RPMI8226 (cell line): ENCODE measurements at places on chromosomes 5 and 9.

DNA sequence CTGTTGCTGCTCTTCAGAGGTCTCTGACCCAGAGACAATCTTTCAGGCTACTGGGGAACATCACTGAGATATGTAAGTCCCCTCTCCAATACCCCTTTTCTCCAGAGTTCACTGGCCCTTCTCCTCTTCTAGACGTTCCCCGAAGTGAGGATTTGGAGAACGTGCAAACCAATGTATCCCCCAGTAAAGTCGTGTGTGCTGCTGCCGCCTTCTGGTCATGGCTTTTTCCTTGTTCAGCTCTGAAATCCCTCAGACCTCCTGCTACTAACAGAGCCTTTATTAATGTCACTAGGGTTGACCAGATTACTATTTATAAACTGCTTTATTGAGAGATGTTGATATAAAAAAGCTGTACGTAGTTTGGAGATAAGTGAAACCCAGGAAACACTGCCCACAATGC is 1028.6 kb downstream of the CDH9 start:
- no peak for DNase-seq

DNA sequence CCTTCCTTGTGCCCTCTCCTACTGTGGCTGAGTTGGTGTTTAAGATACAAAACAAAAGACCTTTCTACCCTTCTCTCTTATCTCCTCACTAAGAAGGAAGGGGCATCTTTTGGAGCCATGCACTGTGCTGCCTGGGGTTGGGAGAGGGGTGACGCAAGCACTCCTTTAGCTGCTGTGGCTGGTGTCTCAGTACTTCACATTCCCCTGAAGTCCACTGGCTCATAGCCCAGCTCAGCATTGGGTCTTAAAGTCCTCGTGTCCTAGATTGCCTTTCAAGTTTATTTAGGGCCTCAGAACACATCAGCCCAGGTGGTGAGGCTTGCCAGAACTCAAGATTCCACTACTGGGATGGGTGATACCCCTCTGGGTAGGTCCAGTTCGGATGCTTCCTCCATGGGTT is 325.9 kb upstream of the CYLC2 start:
- DNase-seq = no peak

- no peak for DNase-seq
These were observed 9.9 kb upstream of the TEX48 start for GRCh38 chr9:114691956-114692295.

- no peak for DNase-seq
These were observed 11.3 kb downstream of the ANKDD1B start for GRCh38 chr5:75622564-75622963.

DNA sequence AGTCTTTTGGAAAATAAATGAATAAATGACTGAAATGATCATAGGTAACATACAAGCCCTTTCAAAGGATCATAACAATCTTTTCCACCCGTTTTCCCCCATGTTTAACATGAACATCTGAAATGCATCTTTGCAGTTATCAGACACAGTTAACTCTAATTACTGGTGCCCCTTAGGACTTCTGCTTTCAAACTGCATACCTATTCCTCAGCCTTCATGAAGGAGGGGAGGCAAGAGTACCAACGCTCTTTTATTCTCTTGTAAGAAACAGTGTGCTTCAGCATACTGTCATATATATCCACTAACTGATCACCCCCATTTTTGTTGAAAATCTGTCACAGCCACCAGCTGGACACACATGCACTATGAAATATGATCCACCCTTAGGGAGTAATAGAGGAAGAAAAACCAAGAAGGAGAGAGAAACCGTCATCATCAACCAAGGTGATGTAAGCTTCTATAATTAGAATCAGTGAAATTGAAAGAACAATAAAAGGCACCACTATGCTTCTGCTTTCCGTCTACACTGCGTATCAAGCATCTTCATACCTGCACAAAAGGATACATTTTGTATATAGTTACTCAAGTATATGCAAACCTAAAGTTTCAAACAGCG is 98.7 kb downstream of the RAPGEF6 start:
- DNase-seq = peak; percentile 5

DNA sequence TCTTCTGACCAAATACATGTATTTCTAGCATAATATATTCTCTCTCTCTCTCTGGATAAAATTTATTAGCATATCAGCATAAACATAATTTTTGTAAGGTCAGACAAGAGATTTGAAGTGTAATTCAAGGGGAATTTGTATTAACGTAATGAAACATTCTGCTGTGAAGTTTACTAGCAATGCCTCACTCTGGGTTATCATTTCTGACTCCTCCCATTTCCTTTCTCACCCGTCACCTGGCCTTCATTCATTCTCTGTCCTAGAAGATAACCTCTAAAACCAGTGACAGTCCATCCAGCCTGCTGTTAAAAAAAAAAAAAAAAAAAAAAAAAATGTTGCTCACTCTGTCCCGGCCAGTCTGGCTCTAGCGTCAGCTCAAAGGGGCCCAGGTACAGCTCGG is 27.1 kb downstream of the GRAMD2B start:
- peak; percentile 9 for DNase-seq

DNA sequence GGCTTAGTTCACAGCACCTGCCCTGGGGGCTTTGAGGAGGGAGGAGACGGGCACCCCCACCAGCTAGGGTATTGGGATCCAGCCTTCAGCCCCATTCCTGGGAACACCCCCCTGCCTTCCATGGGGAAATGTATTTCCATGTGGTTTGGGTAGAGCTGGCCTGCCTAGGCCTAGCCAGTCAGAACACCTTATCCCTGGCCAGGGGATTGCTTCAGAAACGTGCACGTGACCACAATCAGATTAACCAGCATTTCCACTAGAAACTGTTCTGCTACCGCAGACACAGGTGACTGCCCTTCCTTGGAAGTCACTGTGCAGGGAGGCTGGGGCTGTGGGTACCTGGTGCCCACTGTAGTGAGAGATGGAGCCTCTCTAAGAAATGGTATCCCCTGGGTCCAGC is 14.0 kb downstream of the BBLN start:
- DNase-seq = no peak

DNA sequence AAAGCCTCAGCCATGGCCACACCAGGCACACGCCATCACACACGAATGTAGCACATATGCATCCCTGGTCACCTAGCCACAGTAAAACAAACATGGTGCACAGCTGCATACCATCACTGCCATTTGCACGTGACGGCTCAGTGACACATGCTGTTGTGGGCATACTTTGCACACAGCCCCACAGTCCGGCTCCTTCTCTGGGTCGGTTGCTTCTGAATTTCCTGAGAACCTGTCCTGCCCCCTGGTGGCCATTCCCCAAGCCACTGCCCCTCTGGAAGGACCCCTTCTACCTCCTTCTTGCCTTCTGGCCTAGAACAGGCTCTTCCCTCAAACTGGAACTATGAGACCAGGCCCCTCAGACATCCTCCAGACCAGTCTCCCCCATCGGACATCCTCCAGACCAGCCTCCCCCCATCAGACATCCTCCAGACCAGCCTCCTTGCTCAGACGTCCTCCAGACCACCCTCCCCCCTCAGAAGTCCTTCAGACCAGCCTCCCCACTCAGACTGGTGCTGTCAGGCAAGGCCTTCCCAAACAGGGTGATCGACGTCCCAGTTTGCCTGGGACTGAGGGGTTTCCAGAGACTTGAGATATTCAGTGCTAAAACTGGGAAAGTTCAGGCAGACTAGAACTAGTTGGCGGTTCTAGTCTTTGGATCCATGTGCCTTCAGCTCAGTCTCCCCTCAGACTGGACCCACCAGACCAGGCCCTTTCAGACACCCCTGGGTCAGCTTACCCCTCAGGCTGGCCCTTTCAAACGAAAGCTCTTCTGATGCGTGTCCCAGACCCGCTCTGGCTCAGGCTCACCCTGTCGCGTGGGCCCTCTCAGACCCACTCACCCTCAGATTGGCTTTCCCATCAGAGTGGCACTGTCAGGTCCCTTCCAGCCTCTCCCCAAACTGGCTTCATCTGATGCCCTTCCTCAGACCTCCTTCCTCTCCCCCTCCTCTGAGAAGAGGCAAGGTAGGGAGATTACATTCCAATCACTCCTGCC is 24.3 kb upstream of the ENHO start:
- DNase-seq = peak; percentile 61

DNA sequence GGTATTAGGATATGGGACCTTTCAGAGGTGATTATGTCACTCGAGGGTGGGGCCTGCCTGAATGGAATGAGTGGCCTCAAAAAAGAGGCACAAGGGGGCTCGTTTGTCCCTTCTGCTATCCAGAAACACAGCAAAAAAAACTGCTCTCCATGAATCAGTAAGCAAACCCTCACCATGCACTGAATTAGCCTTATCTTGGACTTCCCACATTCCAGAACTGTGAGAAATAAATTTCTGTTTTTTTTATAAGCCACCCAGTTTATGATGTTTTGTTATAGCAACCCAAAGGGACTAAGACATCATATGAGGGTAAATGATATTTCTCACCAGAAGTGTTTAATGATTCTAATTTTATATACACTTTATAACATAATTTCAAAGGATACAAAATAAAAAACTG is 476.6 kb upstream of the EDIL3 start:
- no peak for DNase-seq

DNA sequence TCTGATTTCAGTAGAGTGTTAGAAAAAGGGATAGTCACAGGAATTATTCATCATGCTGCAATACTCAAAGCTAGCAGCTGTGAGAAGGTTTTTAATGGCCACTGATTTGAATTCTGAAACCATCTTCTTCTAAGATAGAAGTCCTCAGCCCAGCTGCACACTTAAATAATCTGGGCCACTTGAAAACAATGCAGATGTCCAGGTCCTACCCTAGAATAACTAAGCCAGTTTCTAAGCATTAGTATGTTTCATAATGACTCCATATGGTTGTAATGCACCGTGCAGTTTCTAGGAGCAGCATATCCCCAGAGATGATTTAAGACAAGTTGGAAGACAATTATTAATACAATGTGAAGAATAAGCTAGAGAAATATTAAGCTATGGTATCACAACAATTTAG is 159.9 kb upstream of the FBXL17 start:
- no peak for DNase-seq

DNA sequence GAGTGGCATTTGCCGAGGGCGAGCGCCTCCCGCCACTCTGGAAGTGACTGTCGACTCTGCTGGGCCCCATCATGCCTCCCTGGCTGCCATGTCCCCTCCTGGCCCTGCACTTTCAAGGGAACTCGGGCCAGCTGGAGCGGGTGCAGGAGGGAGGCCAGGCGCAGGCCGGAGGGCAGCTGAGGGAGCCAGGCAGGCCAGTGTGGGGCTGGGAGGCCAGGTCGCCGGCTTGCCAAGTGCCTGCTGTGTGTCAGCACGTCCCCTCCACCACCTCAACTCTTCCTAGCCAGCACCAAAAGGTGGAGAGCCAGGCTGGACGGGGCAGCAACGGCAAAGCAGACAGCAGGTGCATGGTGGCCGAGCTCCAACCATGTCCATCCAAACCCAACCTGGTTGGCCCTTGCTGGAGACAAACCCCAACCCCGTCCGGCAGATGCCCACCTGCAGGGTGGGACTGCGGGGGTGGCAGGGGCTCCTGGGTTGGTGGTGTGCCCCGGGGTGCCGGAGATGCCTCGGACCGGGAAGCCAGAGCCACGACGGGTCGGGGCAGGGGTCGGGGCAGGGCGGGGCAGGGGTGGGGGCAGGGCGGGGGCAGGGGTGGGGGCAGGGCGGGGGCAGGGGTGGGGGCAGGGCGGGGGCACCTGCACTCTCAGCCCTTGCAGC is 36.5 kb upstream of the EGFL7 start:
- DNase-seq = no peak

DNA sequence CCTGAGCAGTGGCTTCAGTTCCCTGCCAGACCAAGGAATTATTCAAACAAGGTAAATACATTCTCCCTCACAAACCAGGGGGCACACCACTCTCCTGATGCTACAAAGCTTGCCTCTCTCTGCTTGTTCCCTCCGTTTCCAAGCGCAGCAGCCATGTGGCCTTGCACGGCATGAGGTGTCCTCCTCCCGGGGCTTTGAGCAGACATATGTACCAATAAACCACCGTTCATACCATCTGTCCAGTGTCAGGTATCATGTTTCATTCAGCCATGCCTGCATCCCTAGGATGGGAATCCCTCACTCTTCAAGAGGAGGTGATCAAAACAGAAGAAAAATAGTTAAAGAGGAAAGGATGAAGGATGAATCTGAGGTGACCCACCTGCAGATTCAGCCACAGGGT is 282.7 kb downstream of the ENC1 start:
- no peak for DNase-seq

DNA sequence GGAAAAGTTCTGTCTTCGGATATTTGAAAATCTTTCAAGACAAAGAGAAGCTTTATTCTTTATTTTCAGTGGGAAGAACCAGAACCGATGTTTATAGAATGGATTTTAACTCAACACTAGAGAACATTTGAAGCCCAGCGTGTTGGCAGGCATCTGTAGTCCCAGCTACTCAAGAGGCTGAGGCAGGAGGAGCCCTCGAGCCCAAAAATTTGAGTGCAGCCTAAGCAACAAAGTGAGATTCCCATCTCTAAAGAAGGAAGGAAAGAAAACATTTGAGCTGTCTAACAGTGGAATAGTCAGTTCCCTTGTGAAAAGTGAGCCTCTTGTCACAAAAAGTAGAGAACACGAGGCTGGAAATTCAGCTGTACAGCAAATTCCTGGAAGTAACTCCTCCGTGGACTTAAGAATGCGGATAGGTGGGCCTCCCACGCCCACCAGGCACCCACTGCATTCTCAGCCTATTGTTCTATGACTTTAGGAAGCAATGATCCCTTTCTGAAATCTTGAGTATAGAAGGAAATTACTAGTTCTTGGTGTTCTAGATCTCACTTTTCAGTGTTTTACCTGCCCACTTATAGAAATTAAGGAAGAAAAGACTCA is 2.3 kb upstream of the PTPDC1 start:
- DNase-seq = no peak

- DNase-seq = no peak
These were observed 4.9 kb downstream of the SUSD1 start for GRCh38 chr9:112170235-112170634.

- DNase-seq = no peak
These were observed 19.8 kb downstream of the JADE2 start for GRCh38 chr5:134545070-134545868.

GRCh38 chr5:65150599-65151304 is 331.0 kb downstream of the ADAMTS6 start:
- no peak for DNase-seq

GRCh38 chr5:143479394-143479793 is 75.9 kb upstream of the NR3C1 start:
- no peak for DNase-seq

GRCh38 chr9:91812191-91812590 is 137.8 kb downstream of the ROR2 start:
- DNase-seq = no peak

- no peak for DNase-seq
These were observed 155.9 kb upstream of the ATP10B start for GRCh38 chr5:161007879-161008278.
